Activated CD8-positive, alpha-beta memory T cell treated with anti-CD3 and anti-CD28 coated beads, Interleukin-2, amount 50 U/mL, for 48 hours (primary cell): ENCODE measurements at places on chromosomes 3 and 15.

- DNase-seq: no peak
Observed at GRCh38 chr3:53794597-53794996, 51.6 kb downstream of the CHDH start.

- DNase-seq: peak; percentile 25
Observed at GRCh38 chr15:69042531-69042930, 28.0 kb downstream of the NOX5 start.

- peak; percentile 20 for DNase-seq
Observed at GRCh38 chr3:13711911-13712650, 163.2 kb downstream of the FBLN2 start.

- no peak for DNase-seq
Observed at GRCh38 chr3:70770650-70771049, 458.2 kb upstream of the MDFIC2 start.

DNA sequence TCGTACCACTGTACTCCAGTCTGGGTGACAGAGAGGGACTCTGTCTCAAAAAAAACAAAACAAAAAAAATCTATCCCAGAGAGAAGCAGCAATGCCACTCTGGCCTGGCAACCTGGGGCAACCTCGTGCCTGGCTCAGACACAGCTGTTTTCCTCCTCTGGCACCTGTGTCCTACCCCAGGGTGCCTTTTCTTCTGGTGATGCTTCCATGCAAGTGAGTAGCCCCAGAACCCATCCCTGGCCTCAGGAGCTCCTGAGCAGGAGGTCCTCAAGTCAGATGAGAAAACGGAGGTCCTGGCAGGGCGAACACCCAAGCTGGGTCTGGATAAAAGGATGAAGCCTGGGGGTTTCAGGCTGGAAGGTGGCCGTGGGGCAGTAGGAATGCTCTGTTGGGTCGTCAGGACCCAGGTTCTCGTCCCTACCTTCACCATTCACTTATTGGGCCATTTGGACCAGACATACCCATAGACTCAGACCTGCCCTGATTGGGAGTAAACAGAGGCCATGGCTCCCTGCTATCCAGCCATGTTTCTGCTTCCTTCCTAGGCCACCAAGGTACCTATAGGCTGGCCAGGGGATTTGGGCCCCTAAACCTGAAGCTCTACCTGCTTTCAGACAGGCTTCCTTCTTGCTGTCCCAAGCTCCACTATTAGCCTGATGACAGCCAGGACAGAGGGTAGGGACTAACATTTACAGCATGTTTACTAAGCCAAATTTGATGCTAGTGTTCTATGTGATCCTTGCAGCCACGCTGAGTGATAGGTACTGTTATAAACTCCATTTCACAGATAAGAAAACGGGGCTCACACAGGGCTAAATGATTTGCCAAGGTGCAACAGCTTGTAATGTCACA, 102.2 kb downstream of the DAPK2 start:
- no peak for DNase-seq

- no peak for DNase-seq
Observed at GRCh38 chr15:95989392-95989791, 341.1 kb upstream of the NR2F2 start.

DNA sequence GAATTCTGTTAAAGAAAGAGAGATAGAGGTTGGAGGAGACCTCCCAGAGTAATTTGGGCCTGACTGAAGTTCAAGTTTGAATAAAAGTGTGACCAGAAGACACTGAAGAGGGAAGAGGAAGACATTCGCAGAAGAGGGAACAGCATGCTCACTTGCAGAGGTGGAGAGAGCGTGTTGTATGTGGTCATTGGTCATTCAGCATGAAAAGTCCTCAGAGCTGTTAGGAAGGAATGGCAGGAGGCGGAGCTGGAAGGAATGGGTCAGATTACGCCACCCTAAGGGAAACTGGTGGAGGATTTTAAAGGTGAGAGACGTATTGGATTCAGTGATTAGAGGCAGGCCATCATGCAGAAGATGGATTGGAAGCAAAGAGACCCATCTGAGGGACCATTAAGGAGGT, 41.6 kb downstream of the IQCH start:
- DNase-seq: no peak

GRCh38 chr3:123952844-123953520, 8.0 kb downstream of the CCDC14 start:
- DNase-seq: no peak

DNA sequence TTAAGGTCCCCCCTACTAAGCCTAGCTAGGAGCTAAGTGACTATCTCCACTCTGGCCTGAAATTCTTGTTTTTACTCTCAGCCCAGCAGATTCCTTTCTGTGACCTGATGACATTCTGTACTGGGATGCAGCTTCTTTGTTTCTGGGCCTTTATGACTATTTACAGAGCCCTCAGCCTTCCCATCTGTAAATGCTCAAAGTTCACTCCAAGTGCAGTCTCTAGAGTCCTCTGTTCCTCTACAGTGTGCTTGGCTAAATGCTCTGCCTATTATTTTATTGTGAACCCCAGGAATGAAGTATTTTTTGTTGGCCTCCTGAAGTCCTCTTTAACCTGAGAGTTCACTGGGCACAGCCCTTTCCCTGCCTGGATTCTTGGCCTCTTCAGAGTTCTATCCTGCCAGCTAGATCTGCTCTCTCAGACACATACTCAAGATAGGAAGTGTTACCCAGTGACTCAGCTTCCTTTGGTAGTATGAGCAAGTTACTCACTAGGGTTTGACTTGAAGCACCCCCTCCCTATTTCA, 278.1 kb upstream of the P2RY1 start:
- no peak for DNase-seq

DNA sequence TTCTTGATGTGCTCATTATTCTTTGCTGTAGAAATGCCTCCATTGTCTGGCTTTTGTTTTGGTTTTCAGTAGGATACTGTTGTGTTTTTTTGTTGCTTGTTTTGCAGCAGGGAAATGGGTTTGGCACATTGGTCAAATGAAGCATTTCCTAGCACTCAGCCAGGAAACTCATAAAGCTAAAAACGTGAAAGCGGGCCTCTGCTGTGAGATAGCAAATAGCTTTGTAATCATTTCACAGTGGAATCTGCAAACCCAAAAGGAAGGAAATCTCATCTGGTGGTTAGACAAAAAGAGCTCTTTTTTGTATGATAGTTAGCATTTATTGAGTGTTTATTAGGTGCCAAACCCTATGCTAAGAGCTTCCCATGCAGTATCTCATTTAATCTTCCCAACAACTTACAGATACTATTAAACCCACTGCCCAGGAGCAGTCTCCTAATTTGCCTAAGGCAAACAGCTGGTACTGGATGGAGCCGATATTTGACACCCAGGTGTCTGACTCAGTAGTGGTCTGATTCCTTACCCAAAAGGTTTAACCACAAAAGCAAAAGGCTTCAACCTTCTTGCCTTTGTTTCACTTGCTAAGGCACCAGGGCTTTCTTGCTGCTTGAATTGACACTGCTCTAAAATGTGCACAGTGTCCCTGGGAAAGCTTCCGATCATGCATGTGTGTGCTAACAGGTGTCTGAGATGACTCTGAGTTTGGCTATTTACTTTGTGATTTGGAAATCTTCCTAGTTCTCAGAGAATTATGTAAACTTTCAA, 527.9 kb upstream of the MDFIC2 start:
- DNase-seq: no peak

DNA sequence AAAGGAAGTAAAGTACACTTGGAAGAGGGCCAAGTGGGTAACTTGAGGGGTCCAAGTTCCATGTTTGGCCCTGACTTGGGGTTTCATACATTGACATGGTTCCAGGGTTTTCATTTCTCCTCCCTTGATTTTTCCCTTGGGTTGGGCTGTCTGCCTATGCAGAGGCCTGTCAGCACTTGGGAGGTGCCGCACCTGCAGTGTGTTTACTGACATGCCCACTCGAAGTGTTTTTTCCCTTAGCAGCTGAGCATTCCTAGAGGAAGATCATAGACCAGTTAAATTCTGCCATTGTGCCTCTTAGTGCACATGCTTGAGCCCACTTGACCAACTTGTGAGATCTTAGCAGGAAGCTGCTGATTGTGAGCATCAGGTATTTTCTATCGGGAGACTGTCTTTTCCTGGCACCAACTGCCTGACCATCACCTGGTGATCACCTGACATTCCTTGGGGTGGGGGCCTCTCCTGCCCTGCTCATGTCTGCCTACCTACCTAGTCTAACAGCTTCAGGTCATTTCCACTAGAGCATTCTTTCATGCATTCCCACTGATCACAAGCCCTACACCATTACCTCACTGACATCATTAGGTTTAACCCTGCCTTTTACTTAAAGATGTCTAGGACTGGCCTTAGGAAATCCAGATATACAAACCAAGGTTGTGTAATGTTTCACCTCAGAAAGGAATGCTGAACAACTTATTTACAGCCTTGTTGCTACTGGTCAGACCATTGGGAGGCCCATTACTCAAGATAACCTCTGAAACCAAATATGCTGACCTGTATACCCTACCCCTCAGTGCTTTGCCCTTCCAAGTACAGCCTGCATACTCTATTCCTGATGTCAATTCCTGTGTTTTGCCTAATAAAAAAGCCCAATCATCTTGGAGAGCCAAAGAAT, 68.3 kb downstream of the CD47 start:
- DNase-seq: no peak

GRCh38 chr3:107328069-107328468, 49.2 kb upstream of the CCDC54 start:
- no peak for DNase-seq

- DNase-seq: no peak
Observed at GRCh38 chr15:64642875-64643274, 132.5 kb downstream of the RBPMS2 start.

GRCh38 chr15:72078887-72079286, 39.1 kb downstream of the MYO9A start:
- DNase-seq: no peak

- no peak for DNase-seq
Observed at GRCh38 chr3:75171630-75172230, 492.4 kb upstream of the FRG2C start.

DNA sequence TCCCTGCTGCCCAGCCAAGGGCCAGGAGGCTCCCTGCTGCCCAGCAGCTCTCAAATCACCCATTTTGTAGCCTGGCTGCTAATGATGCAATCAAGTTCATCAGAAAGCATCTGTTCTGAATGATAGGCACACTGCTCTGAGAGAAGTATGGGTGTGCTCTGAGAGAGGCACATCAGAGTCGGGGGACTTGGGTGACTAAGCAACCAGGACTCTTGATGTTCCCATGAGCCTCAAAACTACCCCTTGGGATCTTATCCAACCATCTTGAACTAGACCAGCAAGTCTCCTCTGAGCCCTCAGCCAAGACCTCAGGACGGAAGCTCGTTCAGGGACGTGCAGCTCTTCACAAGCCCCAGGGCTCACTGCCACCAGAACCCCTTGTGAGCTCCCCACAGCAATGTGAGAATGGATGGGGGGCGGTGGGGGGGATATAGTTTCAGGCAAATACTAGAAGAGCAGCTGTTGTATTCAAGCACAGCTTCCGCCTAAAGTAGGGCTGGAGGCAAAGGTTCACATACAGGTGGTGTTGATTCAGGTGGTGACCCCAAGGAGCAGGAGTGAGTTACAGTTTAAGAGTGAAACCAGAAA, 52.2 kb upstream of the HES1 start:
- DNase-seq: no peak

- DNase-seq: no peak
Observed at GRCh38 chr15:41377978-41378377, 24.3 kb downstream of the NDUFAF1 start.

- DNase-seq: no peak
Observed at GRCh38 chr3:103629391-103629790, 1194.6 kb downstream of the ZPLD1 start.
